ENCODE measurements at places on chromosomes 6 and 20.
A peak's percentile ranks its signal among the peaks of the same experiment; 100 is the strongest.

GRCh38 chr6:104306211-104306610 is 553.5 kb downstream of the HACE1 start:
- DNase-seq, result no peak

- DNase-seq, result peak; percentile 19
These were observed 654.5 kb upstream of the PTCHD4 start for GRCh38 chr6:48765352-48765961.

DNA sequence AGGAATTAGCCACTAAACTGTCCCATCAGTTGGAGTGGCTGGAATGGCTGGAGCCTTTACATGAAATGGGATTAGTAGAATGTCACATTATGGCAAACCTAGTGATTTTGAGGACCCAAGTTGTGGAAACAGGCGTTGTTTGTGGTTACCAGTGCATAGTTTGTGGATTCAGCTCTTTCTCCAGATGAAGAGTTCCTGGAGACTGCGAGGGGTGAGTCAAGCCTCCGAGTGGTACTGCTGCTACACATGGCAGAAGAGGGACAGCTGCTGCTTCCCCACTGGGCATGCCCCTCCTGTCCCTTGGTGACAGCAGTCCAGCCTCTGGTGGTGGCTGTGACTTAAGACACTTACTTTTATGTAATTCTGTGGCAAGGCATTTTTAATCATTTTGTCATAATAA is 94.2 kb upstream of the SCP2D1 start:
- DNase-seq, result no peak

DNA sequence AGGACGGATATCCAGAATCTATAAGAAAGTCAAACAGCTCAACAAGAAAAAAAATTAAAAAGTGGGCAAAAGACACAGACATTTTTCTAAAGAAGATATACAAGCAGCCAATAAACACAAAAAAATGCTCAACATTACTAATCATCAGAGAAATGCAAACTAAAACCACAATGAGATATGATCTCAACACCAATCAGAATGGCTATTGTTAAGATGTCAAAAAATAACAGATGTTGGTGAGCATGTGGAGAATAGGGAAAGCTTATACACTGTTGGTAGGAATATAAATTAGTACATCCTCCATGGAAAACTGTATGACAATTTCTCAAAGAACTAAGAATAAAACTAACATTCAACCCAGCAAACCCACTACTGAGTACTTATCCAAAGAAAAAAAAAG is 23.3 kb upstream of the OSTM1 start:
- DNase-seq, result no peak

- DNase-seq, result no peak
These were observed 56.0 kb downstream of the CTNNBL1 start for GRCh38 chr20:37749620-37750403.

- DNase-seq, result no peak
These were observed 100.5 kb upstream of the STXBP5 start for GRCh38 chr6:147103694-147104093.

GRCh38 chr6:104522533-104522932 is 337.2 kb downstream of the HACE1 start:
- DNase-seq, result no peak

DNA sequence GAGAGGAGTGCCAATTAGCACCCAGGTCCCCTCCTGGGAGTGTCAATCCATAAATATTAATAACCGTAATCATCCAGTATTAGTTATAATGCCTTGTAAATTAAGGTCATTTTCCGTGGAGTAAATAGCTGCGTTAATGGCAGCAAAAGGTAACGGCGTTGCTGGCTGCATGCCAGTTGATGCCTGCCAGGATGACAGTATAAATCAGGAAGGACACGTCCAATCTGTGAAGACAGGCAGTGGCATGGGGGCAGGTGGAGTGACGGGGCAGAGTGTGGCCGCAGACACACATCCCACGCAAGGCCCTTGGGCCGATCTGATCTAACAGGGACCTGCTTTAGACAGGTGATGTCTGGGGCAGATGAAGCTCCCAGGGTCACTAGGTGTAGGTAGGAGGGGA is 49.1 kb downstream of the KCNB1 start:
- peak; percentile 95 for DNase-seq

DNA sequence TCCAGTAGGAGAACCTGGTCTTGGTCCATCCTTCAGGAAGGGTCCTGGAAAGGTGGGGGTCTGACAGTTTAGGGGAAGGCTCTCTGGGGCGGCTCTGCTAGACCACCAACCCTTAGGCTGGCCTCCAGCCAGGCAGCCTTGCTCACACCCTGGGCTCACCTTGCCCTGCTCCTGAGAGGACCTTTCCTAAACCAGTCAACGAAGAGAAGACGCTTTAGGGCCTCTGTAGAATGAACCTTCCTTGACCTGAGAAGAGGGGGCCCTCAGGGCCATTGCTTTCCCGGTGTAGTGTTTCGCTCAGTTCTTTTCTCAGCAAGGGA is 1.1 kb downstream of the CDC25B start:
- DNase-seq, result no peak

DNA sequence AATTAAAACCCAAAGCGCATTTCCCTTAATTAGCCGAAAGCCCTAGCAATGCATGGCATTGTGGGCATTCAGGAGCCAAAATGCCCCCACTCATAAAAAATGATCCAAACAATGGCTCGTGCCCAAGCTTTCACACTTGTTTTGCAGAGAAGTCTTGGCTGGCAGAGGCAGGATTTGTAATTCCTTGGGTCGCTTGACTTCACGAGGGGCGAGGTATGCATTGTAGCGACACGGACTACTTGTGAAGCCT is 613 bp upstream of the SASH1 start:
- DNase-seq, result no peak

DNA sequence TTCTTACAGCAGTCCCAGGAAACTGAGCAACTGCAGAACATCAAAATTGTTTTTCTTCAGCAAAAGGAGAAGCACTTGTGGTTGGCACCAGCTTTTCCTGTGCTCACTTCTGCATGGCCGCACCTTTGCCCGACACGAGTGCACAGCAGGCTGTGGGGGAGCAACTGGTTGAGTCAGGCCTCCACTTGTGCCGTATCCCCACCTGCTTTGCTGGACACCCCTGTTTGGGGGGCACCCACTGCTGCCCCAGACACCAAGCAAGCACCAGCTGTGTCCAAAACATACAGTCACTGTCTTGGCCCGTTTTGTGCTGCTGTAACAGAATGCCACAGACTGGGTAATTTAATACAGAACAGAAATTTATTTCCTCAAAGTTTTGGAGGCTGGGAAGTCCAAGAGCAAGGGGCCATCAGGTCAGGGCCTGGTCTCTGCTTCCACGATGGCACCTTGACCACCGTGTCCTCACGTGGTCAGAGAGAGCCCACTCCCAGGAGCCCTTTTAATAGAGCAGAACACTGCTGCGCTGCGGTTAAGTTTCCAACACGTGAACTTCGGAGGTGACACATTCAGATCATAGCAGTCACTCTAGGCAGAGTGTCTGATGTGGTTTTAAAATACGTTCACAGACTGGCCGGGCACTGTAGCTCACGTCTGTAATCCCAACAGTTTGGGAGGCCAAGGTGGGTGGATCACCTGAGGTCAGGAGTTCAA is 8.7 kb upstream of the GMEB2 start:
- no peak for DNase-seq

GRCh38 chr6:31729515-31729978 is 448 bp upstream of the DDAH2 start:
- DNase-seq, result no peak

GRCh38 chr6:159640722-159641482 is 52.1 kb downstream of the SOD2 start:
- no peak for DNase-seq

- no peak for DNase-seq
These were observed 1394.4 kb downstream of the KHDRBS2 start for GRCh38 chr6:60891606-60892005.

- DNase-seq, result no peak
These were observed 106.6 kb upstream of the SNX9 start for GRCh38 chr6:157716251-157716995.

- DNase-seq, result no peak
These were observed 700.1 kb downstream of the QKI start for GRCh38 chr6:164114651-164115050.

Measured in NCI-H1417 treated with DMSO at 0.1 percent for 48 hours (cell line).